ENCODE measurements at places on chromosomes 4 and X.

DNA sequence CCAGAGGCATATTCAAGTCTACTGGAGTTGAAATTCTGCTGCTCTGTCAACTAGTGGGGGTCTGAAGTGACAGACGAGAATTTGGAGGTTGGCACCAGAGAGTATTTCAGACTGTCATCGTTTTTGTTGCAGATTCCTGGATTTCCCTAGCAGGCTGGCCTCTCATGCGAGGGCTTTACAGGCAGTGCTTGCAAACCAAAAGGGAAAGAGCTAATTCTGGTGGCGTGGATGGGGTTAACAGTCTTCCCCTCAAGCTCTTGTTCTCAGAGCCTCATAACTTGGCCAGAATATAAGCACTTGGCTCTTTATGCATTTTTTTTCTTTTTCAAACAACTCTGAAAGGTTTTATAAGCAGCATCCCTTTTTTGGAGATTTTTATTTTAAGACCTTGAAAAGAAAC lies at the start of gene SPARCL1:
SPARCL1 (minus strand) TSS at position 190 of the 400 bp plus-strand sequence. CDS start 29,802 bp downstream, outside the sequence.
- DNase-seq, result no peak

DNA sequence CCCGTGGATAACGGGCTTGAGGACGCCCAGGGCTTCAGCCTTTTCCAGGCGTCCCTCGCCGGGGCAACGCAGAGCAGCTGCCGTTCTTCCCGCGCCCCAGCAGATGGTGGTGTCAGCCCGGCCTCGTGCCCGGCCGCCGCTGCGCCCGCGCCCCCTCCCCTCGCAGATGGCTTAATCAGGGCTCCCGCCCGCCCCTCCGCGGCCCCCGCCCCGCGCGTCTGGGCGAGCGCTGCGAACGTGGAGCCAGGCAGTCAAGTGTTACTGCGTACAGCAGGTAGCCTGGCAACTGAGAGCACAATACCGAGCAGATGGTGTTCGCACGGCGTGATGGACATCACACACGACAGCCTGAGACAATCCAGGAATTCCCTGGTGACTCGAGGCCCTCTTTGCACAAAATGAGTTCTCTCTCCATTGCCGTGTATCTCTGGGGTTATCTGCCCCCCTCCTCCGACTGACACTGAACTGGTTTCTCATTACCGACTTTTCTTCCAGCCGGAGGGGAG lies 69.3 kb downstream of the MGST2 start:
- DNase-seq, result peak; percentile 29

- no peak for DNase-seq
Observed at GRCh38 chr4:4854649-4855295, 4.7 kb upstream of the MSX1 start.

DNA sequence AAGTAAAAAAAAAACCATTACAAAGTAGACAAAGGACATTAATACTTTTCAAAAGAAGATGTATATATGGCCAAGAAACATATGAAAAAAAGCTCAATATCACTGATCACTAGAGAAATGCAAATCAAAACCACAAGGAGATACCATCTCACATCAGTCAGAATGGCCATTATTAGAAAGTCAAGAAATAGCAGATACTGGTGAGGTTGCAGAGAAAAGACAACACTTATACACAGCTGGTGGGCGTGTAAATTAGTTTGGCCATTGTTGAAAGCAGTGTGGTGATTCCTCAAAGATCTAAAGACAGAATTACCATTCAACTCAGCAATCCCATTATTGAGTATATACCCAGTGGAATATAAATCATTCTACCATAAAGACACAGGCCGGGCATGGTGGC lies 39.3 kb downstream of the TASL start:
- DNase-seq, result no peak

DNA sequence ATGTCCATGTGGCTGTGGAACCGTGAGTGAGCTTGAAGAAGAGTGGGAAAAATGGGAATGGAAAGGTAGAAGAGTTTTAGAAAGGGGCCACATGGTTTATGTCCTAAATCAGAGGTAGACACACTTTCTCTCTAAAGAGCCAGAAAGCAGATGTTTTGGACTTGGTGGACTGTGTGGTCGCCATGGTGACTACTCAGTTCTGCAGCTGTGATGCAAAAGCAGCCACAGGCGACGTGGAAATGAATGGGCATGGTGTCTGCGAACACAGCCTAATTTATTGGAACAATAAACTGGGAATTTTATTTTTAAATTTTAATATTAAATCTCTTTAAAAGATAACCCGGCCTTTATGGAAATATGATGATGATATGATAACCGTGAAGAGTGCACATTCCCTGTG lies 386.0 kb upstream of the FAT1 start:
- DNase-seq, result no peak

- no peak for DNase-seq
Observed at GRCh38 chr4:8198206-8198905, 734 bp upstream of the SH3TC1 start.

DNA sequence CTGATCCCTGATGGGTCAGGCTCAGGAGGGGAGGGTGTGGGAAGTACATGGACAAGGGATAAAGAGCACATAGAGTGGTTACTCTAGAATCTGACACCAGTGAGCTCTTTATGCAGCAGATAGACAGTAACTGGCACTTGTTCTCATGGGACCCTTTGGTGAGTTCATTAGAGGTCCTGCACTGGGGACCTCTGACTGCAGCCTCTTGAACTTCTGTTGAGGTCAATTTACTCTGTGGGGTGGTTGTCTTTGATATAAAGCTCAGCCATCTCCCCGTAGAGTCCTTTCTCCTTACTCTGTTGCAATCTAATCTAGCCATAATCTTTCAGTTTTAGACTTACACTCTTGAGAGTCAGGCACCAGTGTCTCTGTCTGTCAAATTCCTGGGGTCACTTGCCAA lies 222.4 kb downstream of the GPAT3 start:
- DNase-seq, result no peak

GRCh38 chr4:165879641-165880040 lies 6.6 kb downstream of the TLL1 start:
- DNase-seq, result no peak

DNA sequence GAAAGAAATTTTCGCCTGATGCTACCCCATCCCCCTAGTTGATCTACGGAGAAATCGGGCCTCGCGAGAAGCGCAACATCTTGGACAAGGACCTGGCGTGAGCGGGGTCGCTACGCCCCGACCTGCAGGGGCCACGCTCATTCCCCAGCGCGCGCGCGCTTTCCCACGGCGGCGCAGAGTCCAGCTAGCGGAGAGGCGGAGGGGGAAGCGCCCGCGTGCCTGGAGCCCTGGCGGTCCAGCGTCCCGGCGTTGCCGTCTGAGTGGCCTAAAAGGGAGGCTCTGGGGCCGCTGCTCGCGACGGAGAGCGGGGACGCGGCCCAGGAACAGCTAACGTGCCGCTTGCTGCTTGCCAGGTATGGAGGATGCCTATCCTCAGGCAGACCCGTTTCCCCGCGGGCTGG lies 6.0 kb upstream of the SOX3 start:
- DNase-seq, result no peak

- no peak for DNase-seq
Observed at GRCh38 chr4:121148000-121148399, 16.1 kb downstream of the TNIP3 start.

- DNase-seq, result no peak
Observed at GRCh38 chrX:13547671-13548070, 21.7 kb upstream of the EGFL6 start.

DNA sequence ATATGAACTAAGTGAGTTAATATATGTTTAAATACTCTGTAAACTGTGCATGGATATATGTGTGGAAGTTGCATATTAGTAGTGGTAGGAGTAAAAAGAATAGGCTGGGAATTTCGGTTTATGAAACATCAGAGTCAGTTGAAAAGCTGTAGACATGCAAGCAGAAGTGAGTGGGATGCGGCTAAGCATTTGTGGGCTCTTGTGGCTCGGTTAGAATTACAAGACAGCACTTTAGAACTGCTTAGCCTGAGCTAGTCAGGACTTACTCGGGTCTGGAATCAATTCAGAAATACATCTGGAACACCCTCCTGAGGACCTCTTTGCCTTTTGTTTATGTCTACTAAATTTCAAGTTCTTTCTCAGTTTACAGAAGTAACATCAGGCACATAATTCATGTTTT lies 93.6 kb downstream of the AFF2 start:
- DNase-seq, result no peak

DNA sequence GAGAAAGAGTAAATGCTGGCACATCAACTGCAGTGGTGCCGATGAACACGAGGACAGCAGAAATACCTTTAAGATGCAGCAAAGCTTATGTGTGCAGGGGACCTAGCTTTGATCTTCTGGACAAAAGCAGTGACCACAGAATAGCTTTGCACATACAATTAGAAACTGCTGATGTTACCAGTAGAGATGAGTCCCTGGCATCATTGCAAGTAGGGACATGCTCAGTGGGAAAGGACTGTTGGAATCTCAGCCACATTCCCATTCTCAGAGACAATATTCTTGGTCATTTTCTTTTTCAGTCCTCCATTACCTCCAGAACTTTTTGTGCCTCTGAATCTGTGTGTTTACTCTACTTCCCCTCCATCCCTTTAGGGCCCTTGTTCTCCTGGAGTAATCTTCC lies 16.9 kb upstream of the PDLIM3 start:
- DNase-seq, result no peak

DNA sequence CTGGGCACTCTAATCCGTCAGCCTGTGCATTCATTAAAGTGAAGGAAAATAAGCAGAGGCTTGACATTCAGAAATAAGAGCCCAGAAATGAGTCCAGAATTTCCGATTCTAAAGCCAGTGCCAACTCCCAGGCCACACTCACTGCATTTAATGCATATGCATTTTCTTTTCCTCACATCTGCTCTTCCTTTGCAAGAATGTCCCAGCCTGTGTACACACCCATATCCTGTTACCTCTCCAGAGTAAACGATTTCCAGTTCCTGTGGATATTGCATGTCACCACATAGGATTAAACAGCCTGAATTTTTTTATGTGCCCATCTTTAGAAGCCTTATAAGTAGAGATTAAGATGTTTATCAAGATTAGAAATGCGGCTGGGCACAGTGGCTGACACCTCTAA lies 27.5 kb downstream of the ARX start:
- DNase-seq, result no peak

- no peak for DNase-seq
Observed at GRCh38 chrX:153709726-153710674, 14.2 kb downstream of the BCAP31 start.

DNA sequence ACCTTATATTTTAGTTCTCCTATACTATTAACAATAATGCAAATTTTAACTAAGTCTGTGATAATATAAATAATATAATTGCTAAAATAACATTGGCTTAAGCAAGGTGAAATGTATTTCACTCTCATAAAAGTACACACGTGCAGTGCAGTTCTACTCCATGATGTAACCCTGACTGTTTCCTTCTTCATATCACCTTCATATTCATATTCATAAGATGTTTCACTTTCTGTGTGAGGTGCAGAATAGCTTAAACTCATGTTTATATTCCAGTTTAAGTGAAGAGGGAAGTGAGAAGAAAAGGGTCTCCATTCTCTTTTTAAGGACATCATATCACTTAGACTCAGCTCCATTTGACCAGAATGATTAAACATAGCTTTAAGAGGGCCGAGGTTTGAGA lies 1810.0 kb upstream of the PCDH10 start:
- DNase-seq, result no peak

GRCh38 chr4:52249581-52249980 lies 198.5 kb downstream of the SPATA18 start:
- no peak for DNase-seq

DNA sequence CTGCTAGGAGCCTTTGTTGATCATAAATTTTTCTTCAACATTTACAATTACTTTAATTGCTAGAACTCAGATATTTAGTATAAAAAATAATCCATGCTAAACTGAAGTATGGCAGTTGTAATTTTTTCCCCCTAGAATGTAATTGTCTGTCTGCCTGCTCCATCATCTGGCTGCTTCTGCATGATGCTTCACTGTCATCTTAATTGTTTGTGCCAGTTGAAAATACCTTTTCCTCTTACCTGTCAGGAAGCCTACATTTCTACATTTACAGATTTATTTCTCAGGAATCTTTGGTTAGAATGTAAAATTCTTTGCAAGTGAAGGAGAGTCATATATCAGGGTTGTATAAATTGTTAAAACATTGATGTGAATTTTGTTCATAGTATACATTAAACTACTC lies 348.6 kb downstream of the GRXCR1 start:
- no peak for DNase-seq

- no peak for DNase-seq
Observed at GRCh38 chrX:54920610-54921426, at the start of gene TRO. TRO (plus strand) TSS chrX:54920824; CDS start chrX:54922247, 1,423 bp downstream.

DNA sequence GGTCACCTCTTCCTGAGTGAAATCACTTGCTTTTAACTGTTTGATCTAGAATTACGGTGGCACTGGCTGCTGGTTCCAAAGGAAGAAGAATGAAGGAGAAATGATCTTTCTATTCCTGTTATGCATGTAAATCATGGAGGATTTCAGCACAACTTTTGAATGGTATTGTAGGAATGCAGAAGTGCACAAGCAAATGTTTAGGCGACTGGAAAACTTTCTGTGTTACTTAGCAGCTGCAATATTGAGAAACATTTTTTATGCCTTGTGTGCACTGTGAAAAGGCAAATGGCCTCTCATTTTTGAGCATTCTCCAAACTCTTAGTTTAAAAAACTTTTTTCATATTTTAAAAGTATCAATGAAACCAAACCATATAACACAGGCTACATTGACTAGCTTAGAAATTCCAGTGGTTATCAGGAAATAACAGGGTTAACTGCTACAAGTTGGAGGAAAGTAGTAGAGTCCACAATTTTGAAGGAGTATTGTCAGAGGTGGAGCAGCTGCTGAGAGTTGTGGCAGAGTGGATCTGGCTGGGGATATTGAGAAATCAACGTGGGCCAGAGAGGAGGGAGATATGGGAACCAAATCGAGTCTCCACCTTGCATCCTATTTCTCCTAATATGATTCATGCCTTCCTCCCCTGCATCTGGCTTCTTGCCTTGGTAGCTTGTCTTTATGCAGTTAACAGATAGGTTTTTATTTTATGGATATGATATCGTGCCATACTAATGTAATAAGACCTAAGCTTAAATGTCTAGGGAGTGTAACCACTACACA lies 32.0 kb upstream of the FHL1 start:
- no peak for DNase-seq

GRCh38 chrX:115138040-115138439 lies 51.2 kb upstream of the RBMXL3 start:
- DNase-seq, result no peak

DNA sequence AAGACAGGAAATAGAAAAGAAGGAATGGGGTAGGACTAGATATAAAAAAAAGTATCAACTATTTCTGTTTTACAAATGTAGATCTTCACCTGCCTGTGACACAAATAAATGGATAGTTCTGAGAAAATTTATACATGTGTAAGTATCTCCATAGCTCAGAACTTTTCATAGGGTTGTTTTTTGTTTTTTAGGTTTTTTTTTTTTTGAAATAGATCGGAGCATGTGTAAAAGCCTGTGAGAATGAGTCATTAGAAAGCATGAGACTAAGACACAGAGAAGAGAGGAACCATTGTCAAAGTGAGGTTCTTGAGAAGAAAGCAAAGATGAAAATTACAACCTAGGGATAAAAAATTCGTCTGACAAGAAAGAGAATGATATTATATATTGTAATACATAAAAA lies 481.6 kb downstream of the PABPC4L start:
- DNase-seq, result no peak
